ENCODE measurements at places on chromosomes 6 and 20.
A peak's percentile ranks its signal among the peaks of the same experiment; 100 is the strongest.

DNA sequence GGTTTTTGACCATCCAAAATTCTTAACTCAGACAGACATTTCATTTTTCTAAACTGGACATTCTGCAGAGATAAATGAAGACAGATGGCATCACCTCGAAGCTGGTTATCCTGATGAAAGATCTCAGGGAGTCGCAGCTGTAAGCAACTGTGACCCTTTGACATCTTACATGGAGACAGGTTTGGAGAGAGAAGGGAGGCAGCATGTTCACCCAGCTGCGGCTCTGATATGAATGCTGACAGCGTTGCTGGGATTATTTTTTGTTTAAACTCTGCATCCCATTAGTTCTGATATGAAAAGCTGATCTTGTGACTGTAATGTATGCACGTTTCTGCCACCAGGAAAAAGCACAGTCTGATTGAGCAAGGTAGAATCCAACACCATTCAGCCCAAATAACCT is 89.4 kb downstream of the C6orf118 start:
- no peak for DNase-seq

GRCh38 chr20:47817573-47817972 is 32.3 kb upstream of the SULF2 start:
- no peak for DNase-seq

DNA sequence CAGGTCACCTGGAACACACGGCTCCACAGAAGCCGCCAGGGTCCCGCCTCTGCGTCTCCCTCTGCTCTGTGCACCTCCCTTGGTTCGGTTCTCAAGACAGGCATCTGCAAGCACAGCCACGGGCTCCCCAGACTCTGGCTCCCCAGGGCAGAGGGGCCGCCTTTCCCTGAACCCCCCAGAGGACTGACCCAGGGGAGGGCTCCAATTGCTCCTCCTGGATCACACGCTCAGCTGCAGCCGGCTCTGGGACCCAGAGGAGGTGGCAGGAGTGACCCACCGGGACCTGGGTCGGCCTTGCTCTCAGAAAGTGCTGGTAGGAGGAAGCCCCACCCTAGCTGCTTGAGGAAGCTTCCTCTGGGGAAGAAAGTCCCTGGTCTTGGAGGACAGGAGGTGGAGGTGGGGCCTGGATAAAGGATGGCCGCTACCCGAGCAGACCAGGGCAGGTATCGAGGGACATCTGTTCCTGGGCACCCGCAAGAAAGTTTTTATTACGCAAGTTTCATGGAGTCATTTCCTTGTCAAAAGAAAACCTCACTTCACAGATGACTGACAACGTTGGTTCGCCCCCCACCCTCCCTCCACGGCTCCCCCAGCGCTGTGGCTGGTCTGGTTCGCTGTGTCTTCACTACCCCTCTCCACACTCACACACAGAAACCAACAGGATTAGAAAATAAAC is 103.9 kb upstream of the AFDN start:
- no peak for DNase-seq

- no peak for DNase-seq
Measured at GRCh38 chr6:90545448-90545847, 41.4 kb downstream of the MAP3K7 start.

GRCh38 chr20:33298391-33298790 is 15.4 kb downstream of the BPIFB1 start:
- DNase-seq, result no peak

DNA sequence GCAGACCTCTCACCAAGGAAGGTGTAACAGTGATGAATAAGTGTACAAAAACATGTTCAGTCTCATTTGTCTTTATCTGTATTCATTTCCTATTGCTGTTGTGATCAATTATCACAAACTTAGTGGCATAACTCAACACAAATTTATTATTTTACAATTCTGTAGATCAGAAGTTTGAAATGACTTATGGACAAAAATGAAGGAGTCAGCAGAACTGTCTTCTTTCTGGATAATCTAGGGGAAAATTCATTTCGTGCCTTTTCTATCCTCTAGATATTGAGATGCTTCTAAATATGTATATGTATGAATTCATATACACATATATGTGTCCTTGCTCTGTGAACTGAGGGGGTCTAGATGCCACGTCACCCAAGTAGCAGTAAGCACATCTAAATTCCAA is 663.1 kb upstream of the MARCKS start:
- DNase-seq, result no peak

DNA sequence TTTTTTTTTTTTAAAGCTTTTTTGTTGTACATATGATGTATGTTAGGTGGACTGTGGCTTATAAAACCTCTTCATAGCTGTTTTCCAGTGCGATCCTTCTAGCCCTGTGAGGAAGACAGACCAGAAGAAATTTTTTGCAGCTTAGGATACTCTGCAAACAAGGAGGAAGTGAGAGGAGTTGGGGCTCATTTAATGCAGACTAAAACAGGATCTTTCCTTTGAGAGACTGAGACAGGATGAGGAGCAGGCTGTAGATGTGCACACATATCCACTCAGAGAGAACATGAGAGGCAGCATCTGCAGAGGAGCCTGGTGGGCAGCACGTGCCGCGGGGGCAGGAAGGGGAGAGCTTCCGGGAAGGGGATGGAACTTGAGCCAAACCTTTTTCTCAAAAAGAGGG is 45.7 kb downstream of the PPARD start:
- DNase-seq, result no peak

DNA sequence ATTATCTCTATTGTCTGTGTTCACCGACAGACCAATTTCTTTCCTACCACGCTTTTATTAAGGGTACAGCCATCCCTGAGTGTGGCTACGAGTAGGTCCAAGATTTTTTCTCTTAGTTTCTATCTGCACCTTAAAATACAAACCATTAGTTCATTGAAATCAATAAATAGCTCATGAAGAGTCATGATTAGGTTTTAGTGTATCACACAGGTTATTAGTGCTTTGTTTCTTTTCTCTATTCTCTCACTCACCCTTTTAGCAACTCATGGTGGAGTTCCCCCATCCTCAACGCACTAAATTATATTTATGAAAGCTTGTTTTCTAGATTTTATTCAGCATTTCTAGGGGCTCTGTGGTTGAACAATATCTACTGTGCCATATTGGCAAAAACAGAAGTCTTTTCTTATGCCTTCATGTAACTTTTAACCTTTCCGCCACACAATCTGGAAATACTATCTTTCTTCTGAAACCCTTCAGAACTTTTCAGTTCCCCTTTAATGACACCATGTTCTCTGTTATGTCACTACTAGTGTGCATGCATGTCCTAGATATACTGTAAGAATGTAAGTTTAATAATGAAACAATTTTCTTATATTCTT is 128.2 kb upstream of the LAMA2 start:
- DNase-seq, result no peak

DNA sequence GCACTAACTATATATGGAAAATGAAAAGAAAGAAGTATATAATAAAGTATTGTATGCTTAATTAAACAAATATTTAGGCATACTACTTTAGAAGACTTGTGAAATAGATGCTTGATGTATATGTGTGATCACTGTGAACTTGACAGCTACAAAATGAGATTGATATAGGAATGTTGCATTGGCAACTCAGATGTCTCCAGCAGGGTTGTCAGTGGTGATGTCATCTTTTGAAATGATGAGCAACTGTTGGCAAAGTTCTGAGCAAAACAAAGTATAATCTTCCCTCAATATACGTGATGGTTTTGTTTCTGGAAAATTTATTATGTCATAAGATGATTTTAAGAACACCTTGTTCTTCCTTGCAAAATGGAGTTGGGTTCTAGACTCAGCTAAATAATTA is 133.8 kb downstream of the ARID1B start:
- no peak for DNase-seq

GRCh38 chr6:113632220-113632864 is 224.8 kb upstream of the MARCKS start:
- DNase-seq, result no peak

DNA sequence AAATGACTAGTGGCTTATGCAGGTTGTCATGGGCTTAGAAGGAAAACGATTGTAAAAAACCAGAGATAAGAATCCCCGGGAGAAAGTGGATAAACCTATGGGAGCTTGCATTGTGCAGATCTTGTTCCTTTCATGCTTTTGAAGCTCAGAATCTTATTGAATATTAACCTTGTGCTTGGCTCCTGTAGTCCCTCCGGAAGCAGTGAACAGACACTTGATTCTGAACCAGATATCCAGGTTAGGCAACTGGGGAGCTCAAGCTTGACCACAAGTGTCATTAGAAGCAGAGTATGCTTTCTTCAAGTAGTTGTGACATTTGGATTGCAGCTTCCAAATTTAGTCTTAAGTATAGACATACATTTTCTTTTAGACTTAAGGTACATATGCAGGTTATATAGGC is 212.6 kb upstream of the MOCS1 start:
- no peak for DNase-seq

DNA sequence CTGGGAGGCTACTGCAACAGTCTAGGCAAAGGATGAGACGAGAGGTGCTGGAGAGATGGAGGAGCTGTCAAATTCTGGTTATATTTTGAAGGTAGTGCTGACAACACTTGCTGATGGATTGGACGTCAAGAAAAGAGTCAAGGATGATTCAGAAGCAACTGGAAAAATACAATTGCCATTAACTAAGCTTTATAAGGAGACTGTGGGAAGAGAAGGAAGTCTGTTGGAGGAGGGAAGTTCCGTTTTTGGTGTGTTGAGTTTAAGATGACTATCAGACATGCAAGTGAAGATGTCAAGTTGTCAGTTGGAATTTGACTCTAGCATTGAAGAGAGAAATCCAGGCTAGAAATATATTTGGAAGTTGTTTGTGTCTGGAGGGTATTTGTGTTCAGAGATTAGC is 358.1 kb downstream of the RNGTT start:
- DNase-seq, result no peak

DNA sequence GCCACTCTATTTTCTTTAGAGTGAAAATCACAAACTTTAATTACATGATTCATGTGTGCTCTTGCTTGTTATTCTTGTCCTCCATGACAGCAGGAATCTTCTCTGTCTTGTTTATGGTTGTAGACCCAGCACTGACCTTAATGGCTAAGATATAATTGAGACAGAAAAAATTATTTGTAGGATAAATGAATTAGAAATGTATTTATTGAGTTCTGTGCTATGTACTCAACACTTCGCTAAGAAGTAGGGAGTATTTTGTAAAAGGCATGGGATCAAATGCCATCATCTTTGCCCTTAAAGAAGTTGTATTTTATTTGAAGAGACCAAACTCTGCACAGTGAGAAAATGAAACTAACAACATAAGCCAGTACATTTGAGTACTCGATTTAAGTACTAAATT is 71.2 kb downstream of the CBLN4 start:
- no peak for DNase-seq

DNA sequence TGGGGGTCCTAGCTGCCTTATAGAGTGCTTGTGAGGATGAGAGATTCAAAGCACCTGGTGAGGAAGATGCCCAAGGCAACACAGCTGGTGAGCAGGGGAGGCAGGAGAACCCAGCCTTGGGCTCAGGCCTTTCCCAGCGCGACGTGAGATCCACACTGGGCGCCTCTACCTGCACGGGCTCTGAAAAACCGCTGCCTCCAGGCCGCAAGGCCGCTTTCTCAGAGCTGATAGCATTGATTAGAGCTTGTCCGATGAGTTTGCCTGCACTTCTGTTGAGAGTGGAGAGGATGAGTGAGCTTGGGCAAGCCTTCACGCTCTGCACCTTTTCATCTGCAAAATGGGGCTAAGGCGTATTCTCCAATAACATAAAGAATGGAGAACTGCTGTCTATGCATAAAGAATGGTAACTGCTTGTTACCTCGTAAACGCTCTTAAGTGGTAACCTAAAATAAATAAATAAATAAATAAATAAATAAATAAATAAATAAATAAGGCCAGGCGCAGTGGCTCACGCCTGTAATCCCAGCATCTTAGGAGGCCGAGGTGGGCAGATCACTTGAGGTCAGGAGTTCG is 916 bp downstream of the PABPC1L start:
- DNase-seq, result no peak

DNA sequence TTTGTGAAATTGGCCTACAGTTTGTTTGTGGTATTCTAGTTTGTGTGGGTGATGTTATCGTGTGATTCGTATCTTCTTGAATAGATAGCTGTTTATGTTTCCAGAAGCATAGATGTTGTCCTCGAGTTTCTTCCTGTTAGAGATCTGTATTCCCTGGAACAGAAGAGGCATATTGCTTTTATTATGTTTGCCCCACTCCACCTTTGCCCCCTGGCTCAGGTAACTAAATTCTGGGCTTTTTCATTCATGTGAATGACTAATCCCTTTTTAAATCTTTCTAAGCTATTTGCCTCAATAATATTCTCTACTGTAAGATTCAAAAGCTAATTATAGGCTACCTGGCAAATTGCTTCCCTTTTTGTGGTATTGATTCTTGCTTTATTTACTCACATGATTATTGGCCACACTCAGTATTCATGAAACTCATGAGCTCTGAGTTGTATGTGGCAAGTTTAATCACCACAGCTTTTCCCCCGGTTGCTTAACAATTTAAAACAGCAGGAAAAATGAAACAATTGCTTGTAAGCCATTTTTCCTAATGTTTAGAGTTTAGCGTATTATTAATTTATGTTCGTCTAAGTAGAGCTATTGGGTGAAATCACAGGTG is 12.6 kb downstream of the RNF217 start:
- DNase-seq, result no peak

DNA sequence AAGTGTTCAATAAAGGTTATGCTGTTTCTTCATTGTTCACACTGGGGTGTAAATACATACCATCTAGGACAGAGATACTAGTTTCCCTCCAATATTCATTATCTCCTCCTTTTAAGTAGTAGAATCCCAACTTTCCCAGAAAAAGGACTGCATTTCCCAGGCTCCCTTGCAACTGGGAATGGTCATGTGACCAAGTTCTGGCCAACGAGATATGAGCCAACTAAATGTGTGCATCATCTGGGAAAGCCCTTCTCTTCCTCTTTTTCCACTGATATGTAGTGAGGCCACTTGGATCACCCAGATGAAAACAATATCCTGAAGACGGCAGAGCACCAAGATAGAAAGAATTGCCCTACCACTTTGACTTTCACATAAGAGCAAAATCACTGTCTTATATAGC is 97.9 kb upstream of the PTPRT start:
- no peak for DNase-seq

GRCh38 chr20:20655883-20656282 is 56.6 kb downstream of the RALGAPA2 start:
- no peak for DNase-seq

- DNase-seq, result no peak
Measured at GRCh38 chr20:64067733-64068307, 4.8 kb downstream of the TCEA2 start.

- DNase-seq, result no peak
Measured at GRCh38 chr6:9095729-9096128, 660.4 kb upstream of the SLC35B3 start.

- DNase-seq, result peak; percentile 46
Measured at GRCh38 chr6:105994118-105994590, 92.0 kb upstream of the PRDM1 start.

Measured in T-helper 1 cell (primary cell).